Hindlimb muscle (tissue), 1 donor: ENCODE measurements at places on chromosomes 5 and 9. TPM values are rescaled to one million over a fixed set of nuclear protein-coding genes. Genes with fewer than 3 reads are reported as not detected.

Gene ARHGAP26
- polyA plus RNA-seq = 13.8 TPM

Gene CSF1R
- polyA plus RNA-seq = 45.1 TPM

Gene STING1
- 49.0 TPM for polyA plus RNA-seq

DNA sequence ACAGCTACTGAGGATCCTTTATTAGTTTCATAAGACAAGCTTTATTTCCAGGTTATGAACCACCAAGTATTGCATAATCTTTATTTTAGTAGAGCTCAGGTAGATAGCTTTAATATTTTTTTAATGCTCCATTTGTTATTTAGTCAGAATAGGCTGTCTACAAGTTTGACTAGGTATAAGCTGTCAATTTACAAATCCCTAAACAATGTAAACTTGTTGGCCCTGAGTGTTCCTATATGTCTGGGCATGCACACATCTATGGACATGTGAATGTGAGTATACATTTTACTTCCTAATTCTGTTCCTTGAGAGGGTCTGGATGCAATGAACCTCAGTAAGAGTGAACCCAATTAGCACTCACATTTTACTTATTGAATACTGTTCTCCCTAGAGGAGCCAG lies 722.2 kb upstream of the PTPRD start:
- no peak for DNase-seq
